Stimulated activated CD4-positive, alpha-beta T cell treated with anti-CD3 and anti-CD28 coated beads, Interleukin-4, amount 100 ng/mL, for 1 hour (primary cell): ENCODE measurements at places on chromosomes 11 and 22.

DNA sequence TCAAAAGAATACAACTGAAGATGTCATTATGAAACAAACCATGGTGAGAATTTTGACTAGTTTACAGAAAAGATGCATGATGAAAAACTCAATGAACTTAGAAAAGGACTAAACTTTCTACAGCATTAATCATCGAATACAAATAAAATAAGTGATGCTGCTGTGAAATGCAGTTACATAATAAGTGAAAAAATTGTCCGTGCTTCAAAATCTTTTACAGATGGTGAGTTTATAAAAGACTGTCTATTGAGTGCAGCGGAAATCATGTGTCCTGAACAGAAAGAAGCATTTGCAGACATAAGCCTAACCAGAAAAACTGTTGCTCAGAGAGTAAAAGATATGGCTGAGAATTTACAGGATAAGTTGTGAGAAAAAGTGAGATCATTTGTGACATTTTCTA lies 33.8 kb downstream of the NEAT1 start:
- DNase-seq, result no peak

DNA sequence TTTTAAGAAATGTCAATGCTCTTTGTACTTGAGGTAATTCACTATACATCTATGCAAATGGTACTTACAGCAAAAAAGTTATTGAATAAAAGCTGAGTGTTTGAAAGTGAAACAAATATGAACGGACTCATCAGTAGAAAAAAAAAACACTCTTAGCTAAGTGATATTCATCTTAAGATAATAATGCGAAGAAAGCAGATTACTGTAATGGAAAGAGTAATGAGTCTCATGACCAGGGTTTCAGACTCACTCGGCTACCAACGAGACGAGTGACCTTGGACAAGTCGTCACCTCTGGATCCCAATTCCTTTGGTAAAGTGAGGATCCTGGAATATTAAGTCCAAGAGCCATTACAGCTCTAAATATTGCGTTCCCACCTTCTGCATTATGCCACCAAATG lies 57.0 kb downstream of the PACSIN2 start:
- DNase-seq, result no peak

GRCh38 chr11:129067454-129067853 lies 124.7 kb downstream of the ARHGAP32 start:
- DNase-seq, result no peak

GRCh38 chr11:69803604-69804218 lies 15.5 kb downstream of the FGF3 start:
- no peak for DNase-seq

DNA sequence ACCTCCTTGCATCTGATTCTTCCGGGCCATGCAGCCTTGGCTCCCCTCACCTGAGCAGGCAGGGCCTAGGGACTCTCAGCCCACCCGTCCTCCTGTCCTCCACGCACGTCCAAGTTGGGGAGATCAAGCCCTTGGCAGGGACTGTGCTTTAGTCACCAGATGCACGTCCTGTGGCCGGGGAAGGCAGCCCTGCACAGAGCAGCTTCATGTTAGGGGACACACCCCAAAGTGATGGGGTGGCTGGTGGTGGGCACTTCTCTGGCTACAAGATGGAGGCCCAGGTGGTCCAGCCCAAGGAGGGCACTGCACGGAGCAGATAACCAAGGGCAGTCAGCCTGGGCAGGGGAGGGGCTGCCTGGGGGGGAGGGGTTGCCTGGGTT lies 1.2 kb downstream of the MUC5B start:
- no peak for DNase-seq

- no peak for DNase-seq
Observed at GRCh38 chr11:103380031-103380430, 270.8 kb downstream of the DYNC2H1 start.
